Retinal pigment epithelial cell (primary cell): ENCODE measurements at places on chromosomes 12 and 14.

- DNase-seq, result peak; percentile 31
Observed at GRCh38 chr14:83548061-83548839, 1981.7 kb upstream of the FLRT2 start.

GRCh38 chr14:61478971-61479473, 157.6 kb downstream of the PRKCH start:
- no peak for DNase-seq

- DNase-seq, result no peak
Observed at GRCh38 chr12:104207416-104208205, 8.0 kb upstream of the TXNRD1 start.

- no peak for DNase-seq
Observed at GRCh38 chr14:22549981-22550673, 38.9 kb downstream of the DAD1 start.

- DNase-seq, result no peak
Observed at GRCh38 chr14:75428230-75429104, 645 bp downstream of the JDP2 start.

GRCh38 chr12:7411343-7411742, 32.6 kb downstream of the CD163L1 start:
- DNase-seq, result no peak

DNA sequence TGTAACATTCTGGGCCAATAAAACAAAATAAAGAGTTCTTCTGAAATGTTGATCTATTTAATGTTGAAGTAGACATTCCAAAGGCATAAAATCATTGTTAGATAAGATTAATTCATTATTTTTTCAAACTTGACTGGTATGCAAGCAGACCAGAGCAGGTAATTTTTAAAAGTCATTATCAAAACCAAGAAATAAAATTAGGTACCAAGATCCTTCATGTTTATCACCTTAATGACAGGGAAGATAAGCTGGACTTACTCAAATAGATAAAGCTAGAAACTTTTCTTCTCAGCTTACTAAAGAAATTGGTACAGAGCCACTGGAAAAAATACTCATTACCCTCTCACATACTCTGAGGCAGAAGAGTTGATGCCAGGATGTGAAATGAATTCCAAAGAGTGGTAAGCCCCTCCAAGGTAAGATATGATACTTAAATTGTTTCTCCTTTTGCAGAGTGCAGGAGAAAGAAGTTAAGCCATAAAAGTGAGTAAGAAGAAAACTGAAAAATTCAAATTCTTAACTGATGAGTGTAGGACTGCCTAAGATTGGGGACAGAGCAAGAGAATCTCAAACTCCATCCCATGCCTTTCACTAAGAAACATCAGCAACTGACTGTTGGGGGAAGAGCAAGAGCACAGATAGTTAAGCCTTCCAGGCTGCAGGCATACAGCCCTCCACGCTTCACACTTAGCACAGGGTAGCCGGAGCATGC, 111.9 kb downstream of the SLC41A2 start:
- no peak for DNase-seq

GRCh38 chr12:93146263-93146939, 217.3 kb upstream of the EEA1 start:
- DNase-seq, result no peak

DNA sequence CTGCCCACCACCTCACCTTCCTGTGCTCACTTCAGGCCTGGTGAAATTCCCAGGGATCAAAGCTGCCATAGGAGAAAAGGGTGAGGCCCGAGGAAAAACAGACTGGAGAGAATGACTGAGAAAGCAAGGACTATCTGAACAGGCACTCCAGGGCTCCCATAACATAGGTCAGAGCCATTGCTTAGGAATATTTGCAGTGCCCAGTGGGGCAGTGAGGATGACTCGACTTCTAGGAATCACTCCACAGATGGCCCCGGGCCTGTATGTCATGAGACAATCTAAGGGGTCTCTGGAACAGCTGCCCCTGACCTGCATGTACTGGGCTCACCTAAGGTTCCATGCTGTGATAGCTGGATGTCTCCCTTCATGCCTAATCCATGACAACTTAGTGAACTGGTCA, 51.6 kb downstream of the GPHB5 start:
- no peak for DNase-seq

DNA sequence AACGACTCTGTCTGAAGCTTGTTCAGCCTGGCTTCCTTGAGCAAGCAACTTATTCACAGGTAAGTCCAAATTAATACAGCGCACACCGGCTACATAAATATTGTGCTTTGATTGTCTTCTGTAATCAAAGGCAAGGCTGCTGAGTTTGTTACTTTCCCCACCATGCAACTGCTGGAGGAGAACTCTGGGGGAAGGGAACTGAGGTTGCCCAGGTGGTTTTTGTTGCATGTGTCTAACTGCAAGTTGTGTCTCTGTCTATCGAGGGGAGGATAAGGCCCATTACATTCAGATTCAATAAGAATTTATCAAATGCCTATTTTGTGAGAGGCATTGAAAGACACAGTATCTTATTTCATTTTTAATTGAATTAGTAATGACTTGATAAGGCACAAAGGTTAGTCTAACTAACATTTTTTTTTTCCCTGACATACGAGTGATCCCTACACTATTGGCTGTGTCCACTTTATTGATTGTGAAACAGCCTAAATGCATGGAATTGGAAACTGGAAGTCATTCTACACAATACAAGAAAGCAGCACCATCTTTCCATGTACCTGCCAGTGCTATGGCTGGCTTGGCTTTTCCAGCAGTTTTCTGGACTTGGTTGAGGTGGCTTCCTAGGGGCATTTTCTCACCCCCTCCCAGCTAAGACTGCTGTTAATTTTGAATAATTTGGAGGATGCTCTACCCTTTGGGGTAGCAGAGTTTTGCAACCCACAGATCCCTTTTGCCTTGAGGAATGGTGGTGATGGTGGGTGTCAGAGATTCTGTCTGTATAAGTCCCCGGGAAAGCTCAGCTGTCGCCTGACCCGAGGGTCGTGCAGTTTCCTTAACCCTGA, 951 bp upstream of the CHST11 start:
- DNase-seq, result no peak

DNA sequence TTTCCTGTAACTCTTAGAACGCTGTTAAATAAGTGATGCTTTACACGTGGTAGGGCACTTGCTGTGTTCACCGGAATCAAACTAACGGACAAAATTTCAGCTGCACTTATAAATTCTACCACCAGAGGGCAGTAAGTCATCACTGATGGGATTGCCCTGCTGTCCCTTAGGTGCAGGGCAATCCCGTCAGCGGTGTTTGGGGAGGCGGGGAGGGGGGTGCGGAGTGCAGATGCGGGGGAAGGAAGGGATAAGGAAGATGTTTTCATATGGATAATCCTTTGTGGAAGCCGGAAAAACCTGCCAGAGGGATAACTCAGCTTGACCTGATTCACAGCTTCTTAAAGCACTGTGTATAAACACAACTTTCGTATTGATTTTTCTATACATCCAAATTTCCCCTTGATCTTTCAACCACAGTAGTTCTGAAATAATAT, 21.7 kb upstream of the SLC10A1 start:
- DNase-seq, result peak; percentile 21

GRCh38 chr14:96965885-96966595, 168.9 kb downstream of the VRK1 start:
- DNase-seq, result no peak

DNA sequence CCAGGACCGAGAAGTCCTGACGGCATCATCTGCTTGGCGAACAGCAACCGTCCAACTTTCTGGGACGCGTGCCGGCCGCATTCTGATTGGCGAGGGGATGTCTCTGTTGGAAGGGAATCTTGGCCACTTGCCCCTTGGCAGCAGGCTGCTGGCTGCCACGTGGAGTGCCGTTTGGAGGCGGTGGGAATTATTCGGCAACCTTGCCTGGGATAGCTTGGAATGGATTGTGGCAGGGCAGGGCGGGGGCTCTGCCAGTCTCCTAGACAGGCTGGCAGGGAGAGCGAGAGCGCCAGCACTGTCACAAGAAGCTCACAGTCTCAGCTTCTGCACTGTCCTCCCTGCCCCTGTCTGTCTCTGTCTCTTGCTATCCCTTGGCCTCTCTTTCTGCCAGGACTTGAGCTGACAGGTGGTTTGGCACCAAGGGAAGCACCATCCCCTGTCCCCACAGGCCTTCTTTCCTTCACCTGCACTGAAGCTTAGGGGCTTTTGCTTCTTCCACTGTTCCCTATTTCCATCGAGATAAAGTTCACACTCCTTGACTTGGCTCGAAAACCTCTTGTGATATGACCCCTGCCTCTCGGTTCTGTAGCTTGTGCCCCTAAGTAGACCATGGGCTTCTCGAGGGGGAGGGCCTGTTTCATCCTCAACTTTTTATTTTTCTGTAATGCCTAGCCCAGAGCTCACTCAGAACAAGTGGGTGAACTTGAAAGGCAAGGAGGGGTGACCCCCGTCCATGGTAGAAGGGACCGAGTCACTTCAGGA, 201.9 kb downstream of the PHETA1 start:
- no peak for DNase-seq

GRCh38 chr12:62221107-62221506, 39.1 kb upstream of the USP15 start:
- no peak for DNase-seq

DNA sequence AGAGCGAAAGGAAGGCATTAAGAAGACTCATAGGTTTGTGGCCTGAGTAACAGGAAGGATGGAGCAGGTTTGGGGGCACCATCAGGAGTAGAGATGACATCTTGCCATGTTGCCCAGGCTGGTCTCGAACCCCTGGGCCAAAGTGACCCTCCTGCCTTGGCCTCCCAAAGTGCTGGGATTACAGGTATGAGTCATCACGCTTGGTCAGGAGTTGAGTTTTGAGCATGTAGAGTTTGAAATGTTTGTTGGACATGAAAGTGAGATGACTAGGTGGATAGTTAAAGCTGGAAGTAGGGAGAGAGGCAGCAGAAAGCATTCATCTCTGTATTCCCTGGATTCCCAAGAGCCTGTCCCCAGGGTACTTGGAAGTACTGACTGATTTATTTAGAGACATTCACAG, 112.6 kb downstream of the ERC1 start:
- no peak for DNase-seq

- no peak for DNase-seq
Observed at GRCh38 chr14:62064751-62065323, 302.6 kb downstream of the SNAPC1 start.

- no peak for DNase-seq
Observed at GRCh38 chr12:85814741-85815140, 21.5 kb downstream of the RASSF9 start.

DNA sequence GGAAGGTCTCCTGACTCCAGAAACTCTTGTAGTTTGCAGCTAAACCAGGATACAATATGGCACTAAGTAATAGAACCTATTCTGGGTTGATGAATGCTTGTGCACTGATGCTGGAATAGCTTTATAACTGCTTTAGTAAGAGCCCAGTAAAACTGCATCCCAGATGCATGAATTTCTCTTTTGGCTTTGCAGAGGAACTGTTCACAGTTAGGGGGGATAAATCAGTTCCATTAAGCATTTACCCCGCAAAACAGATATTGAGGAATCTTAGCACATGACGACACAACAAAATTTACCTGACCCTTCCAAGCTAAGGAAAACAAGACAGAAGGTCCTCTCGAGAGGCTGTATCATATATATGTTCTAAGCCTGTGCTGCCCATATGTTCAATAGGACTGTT, 457.4 kb downstream of the FOXG1 start:
- DNase-seq, result no peak

DNA sequence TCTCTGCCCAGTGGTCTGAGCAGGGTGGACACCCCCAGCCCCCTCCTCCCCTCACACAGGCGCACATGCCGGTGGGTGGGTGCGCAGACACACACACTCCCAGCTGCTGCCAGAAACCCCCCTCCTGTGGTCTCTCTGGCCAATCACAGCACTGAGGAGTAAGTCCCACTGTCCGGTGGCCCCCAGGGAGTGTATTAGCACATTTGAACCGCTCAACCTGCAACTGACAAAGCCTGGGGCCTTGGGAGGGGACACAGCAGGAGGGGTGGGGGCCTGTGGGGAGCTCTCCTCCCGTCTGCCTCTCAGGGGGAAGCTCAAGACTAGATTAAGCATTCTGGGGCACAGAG, 11.7 kb downstream of the FIGNL2 start:
- no peak for DNase-seq

- no peak for DNase-seq
Observed at GRCh38 chr12:102964872-102965271, 7.4 kb downstream of the ASCL1 start.
